NCI-H774 (cell line): ENCODE measurements at places on chromosomes 1 and 21.

GRCh38 chr21:45537746-45538291 is 4.4 kb downstream of the SLC19A1 start:
- no peak for DNase-seq

DNA sequence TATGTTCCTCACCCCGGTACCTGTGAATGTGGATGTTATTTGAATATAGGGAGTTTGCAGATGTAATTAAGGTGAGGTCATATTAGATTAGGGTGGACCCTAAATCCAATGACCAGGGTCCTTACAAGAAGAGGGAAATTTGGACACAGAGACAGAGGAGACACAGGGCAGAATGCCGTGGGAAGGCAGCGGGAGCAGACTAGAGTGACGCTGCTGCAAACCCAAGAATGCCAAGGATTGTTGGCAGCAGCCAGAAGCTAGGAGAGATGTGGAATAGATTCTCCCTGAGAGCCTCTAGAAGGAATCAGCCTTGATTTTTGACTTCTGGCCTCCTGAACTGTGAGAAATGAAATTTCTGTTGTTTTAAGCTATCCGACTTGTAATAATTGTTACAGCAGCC is 53.6 kb downstream of the SPATA46 start:
- no peak for DNase-seq

- DNase-seq: no peak
These were observed 665.7 kb downstream of the ADGRL2 start for GRCh38 chr1:82466416-82466815.

- DNase-seq: no peak
These were observed 90.8 kb upstream of the TNFSF4 start for GRCh38 chr1:173297798-173298391.

DNA sequence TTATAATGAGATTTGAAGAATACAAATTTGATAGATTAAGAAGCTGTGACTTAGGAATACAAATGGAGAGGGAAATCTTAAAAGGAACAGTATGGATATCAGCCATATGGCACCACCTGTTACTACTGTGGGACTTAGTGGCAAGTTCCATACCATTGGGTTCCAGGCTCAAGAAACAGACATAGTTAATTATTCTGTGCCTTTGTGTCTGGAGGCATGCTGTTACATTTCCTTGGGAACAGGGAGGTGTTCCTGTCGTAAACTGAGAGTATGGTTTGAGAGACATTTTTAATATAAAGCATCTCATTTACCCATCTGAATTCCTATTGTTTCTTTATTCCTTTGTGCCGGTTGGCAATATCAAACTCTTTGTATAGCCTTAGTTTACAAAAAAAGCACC is 15.2 kb downstream of the PLA2G4A start:
- DNase-seq: no peak

DNA sequence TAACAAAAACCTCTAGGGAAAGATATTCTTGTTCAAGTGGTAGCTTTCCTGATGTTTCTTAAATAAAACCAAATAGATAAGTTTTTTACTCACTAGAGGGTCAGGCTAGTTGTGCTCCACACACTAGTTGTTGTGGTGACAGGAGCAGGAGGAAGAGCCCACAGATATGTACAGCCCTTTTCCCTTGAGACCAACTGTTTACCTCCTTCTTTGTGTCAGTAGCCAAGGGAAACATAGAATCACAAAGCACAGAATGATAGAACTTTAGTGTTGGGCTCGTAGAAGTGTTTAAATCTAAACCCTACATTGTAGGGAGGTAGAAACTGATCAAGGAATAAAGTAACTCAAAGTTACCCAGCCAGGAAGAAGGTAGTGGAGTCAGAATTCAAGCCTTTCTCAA is 309.0 kb downstream of the CTH start:
- DNase-seq: no peak

DNA sequence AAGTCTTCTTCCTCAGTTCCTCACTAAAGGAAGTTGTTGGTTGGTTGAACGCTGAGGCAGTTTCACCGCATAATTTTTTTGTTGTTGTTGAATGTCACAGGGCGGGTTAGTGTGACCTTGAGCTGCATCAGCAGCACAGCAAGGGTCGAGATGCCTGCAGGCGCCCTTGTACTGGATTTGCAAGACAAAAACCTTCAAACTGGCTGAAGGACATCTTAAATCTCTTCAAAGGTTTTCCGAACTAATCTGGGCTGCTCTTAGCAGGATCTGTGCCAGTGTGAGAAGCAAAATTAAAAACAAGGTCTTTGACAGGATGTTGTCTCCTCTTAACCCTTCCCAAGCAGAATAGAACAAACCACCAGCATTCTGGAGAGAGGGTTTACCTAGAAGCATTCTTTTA is 59.4 kb downstream of the NRIP1 start:
- no peak for DNase-seq

DNA sequence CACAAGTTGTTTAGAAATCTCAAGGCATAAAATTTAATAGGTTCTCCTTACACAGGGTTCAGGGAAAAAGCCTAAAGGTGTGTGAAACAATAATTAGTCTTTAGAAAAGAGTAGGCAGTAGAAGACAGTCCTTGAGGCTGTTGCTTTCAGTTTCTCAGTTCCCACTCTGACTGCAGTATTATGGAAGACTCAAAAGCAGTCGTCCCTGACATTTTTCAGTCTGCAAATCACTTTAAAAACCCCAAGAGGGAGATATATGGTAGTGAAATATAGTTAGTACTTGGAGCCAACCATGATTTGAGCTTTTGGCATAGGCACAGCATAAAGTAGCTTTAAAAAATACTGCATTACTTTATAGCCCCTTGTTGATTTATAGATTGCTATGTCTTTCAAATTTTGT is 299.7 kb downstream of the OLFM3 start:
- DNase-seq: no peak

- no peak for DNase-seq
These were observed 267.4 kb downstream of the NPHP4 start for GRCh38 chr1:5724847-5725246.

GRCh38 chr1:234928642-234929041 is 200.0 kb downstream of the TOMM20 start:
- no peak for DNase-seq

- no peak for DNase-seq
These were observed 2.1 kb upstream of the PRRX1 start for GRCh38 chr1:170661646-170662411.

GRCh38 chr21:43280949-43281633 is 112.3 kb downstream of the CRYAA start:
- DNase-seq: no peak

DNA sequence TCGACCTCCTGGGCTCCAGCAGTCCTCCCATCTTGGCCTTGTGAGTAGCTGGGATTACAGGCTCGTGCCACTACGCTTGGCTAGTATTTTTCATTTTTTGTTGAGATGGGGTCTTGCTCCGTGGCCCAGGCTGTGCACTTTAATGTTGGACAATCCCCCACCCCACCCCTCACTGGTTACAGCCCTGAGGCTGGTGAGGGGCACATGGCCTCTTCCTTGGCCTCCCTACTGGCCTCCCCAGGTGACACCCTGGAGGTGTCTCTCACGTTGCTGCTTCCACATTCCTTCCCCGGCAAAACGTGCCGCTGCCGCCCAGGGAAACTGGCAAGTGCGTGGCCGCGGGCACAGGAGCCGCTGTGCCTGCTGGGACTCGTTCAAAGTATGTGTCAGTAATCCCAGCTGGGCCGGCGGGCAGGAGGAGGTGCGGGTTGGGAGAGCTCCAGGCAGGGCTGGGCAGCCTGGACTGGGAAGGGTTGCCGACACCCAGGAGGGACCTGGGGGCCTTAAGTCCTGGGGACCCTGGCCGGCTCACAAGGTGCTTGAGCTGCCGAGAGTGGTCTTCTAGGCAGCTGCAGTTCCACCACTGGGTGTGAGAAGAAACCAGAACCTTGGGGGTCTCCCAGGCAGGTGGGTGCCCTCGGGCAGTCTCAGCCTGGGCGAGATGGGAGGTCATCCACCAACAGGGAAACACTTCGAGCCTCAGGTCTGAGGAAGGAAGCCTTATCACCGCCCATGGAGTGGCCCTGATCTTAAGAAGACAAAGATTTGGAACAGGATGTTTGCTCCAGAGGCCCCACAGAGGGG is 6.5 kb downstream of the WNT3A start:
- no peak for DNase-seq

- DNase-seq: peak; percentile 79
These were observed 6.7 kb downstream of the NCDN start for GRCh38 chr1:35564037-35564883.

- DNase-seq: peak; percentile 77
These were observed at the start of gene ERRFI1 for GRCh38 chr1:8026153-8026975. Gene ERRFI1 (minus strand): TSS chr1:8026309. CDS start chr1:8015619, 10,690 bp downstream.

- DNase-seq: peak; percentile 82
These were observed 3.0 kb downstream of the TRIM46 start for GRCh38 chr1:155176544-155177071.

- DNase-seq: no peak
These were observed 45.6 kb upstream of the JAK1 start for GRCh38 chr1:65011983-65012382.

DNA sequence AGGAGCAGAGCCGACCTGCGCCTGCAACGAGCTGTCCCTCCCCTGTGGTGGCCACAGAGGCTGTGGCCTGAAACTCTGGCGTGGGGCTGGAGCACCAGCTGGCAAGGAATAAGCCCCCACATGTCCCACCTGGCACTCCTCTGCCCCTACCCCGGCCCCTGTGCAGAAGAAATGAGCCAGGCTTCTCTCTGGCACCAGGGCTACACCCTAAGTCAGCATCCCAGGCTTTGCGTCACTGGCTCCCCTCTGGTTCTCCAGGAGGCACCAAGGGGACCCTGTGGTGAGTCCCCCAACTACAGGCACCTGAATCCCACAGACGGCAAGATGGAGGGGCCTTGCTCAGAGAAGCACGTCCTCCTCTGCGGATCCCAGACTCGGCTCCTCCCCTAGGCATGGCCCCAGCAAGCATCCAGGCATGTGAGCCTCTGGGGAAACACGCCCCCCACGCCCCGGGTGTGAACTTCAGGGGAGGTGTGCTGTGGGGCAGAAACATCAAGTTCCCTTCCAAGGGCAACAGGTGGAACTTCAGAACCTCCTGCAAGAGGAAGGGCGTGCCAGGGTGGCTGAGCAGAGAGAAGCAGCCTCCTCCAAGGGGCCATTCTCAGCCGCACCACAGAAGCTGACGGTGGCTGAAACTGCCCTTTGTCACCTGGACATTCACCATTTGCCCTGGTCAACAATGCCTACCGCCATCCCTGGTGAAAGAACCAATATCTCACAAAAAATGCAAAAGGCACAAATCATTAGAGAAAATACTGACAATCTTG is 2.9 kb downstream of the KRTAP10-7 start:
- DNase-seq: no peak

DNA sequence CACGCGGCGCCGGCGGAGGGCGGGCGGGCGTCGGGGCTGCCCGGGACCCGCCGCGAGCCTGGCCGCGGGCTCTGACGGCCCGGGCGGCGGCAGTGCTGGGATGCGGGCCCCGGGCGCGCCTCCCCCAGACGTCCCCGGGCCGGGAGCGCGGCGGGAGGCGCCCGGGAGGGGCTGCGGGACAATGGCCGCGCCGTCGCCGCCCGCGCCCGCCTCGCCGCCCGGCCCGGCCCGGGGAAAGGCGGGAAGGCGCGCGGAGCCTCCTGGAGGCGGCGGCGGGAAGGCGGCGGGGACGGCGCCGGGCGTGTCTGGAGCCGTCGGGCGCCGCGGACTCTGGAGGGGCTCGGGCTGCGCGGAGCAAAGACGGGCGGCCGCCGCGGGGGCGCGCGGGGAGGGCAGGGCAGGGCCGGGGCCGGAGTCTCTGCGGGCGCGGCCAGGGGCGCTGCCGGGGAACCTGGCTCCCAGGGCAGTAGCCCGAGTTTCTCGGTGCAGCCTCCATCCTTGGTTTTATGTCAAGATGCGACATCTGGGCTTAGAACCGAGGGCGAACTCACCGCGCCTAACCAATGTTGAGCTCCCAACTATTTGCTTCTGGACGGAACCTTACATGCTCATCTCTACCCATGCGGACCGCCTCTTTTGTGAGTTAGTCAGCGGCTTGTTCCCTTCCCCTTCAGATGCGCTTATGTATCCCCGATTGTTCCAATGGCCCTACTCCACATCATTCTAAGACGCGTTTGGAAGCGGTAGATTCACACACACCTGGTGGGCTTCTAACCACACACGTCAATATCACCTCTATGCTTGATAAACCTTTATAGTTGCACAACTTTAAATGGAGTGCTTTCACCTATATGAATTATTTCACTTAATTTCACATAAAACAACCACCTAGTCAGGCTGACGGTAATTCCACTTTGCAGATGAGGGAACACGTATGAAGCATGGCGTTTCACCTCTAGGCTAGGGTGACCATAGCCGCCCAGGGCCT is 651 bp downstream of the ZBTB8A start:
- peak; percentile 64 for DNase-seq

DNA sequence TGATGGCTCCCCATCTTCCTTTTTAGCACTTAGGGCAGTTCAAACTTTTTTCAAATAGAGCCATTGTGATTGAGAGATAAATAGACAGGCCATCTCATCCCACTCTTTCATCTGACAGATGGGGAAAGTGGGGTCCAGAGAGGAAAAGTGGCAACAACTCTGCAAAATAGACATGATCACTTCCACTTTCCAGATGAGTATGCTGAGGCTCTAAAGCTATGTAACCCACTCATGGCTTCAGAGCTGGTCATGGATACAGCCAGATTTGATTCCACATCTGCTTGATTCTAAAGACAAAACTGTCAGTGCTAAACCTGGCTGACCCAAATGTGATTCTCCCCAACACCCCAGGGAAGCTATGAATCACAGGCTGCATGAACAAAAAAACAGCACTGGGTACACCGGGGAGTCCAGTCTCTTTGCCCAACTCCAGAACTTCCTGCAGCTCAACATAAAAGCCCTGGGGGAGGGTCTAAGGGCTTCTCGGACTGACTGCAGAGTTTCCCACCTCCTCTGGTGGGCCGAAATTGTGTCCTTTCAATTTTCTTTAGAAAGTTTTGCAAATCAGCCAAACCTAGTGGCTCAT is 59.3 kb downstream of the PLPP3 start:
- DNase-seq: no peak

- DNase-seq: no peak
These were observed 134.7 kb downstream of the GLUL start for GRCh38 chr1:182256931-182257330.

DNA sequence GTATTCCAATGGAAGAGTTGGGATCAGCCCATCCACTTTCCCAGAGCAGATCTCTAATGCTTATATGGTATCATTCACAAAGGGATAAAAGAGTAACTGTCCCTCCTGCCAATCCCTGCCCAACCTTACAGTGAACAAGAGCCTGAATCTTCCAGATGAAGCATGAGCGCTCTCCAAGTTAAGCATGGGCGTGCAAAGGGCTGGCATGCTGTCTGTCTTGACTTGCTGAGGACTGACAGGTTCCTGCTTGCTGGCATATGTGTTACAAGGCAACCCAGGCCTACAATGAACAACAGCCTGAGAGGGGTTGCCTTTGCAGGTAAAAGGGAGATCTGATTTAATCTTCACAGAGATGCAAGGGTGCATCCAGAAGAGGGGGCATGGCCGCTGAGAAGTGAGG is 155.6 kb upstream of the SOD1 start:
- DNase-seq: no peak

GRCh38 chr21:44065428-44065827 is 41.8 kb upstream of the PWP2 start:
- no peak for DNase-seq

DNA sequence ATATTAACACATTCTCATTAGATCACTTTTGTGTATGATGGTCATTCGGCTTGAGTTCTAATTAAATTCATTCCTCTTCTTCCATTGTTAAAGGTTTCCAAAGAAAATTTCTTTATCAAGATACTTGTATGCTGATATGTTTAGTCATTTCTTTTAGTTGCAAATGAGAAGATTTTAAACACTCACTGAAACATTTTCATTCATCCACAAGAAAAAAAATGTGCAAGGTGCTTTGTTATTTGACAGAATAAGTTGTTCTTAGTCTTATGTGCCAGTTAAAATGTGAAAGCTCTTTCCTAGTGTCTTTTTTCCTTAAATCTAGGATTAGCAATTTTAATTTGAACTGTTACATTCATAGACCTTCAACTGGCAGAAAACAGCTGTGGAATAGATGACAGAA is 727.0 kb upstream of the NEGR1 start:
- DNase-seq: no peak
